Fibroblast of skin of right quadriceps (primary cell): ENCODE measurements at places on chromosomes 5 and 9.
A peak's percentile ranks its signal among the peaks of the same experiment; 100 is the strongest.

DNA sequence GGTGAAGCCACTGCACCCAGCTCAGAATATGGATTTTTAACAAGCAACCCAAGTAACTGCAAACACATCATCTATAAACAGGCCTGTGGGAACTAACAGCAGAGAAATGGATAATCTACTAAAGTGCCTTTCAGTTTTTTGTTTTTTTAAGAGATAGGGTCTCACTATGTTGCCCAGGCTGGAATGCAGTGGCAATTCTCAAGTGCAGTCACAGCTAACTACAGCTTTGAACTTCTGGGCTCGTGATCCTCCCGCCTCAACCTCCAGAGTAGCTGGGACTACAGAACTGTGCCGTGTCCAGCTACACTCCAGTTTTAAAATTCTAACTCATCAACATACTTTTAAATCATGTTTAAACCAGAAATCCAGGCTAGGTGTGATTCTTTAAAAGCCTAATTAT, 11.9 kb downstream of the TUT7 start:
- no peak for DNase-seq

- no peak for DNase-seq
Measured at GRCh38 chr5:113450929-113451328, 16.1 kb upstream of the TSSK1B start.

DNA sequence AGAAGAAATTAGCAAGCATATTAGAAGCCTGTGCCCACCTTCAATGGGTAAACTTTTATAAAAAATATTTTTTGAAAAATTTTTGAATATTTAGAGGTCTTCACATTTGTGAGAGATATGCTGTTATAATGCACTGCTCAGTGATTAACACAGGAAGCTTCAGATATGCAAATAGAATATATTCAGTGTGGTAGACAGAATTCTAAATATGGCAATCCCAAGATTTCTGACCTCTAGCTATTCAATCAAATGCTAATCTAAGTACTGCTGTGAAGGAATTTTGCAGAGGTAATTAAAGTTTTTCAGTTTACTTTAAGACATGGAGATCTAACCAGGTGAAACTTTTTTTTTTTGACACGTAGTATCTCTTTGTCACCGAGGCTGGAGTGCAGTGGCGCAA, 103.5 kb downstream of the ADAMTS19 start:
- DNase-seq, result no peak

- no peak for DNase-seq
Measured at GRCh38 chr9:36566813-36567221, 5.9 kb upstream of the MELK start.

DNA sequence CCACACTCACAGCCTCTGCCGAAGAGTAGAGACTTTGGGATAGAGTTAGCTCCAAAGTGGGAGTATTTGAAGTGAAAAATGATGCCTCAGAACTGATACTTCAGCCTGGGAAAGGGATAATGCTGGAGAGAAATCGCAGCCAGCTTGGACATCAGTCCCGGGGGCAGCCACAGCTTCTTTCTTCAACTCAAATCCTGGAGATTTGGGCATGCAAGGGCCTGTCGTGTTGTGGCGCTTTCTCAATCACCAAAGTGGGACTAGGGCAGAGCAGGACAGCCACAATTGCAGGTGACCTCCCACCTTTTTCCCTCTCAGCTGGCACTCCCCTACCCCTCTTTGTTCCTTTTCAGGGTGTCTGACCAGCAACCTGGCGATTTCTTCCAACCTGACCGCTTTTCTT, 70.4 kb downstream of the UBAP1 start:
- no peak for DNase-seq

DNA sequence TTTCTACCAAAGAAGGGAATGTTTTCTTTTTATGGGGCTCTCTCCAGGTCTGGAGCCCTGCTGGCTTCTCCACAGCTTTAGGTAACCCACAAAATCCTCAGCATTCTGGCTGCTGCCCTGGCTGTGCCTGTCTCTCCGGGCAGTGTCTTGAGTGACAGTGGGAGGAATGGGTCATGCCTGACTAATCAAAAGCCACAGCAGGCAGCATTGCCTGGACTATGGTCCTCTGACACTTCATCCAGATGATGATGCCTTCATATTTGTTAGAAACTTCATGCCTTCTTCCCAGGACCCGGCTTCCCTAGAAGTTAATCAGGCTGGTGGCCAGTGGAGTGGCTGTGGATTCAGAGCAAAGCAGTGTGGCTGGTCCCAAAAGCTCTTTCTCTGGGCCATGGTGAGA, 32.2 kb upstream of the TGFBI start:
- DNase-seq, result no peak

DNA sequence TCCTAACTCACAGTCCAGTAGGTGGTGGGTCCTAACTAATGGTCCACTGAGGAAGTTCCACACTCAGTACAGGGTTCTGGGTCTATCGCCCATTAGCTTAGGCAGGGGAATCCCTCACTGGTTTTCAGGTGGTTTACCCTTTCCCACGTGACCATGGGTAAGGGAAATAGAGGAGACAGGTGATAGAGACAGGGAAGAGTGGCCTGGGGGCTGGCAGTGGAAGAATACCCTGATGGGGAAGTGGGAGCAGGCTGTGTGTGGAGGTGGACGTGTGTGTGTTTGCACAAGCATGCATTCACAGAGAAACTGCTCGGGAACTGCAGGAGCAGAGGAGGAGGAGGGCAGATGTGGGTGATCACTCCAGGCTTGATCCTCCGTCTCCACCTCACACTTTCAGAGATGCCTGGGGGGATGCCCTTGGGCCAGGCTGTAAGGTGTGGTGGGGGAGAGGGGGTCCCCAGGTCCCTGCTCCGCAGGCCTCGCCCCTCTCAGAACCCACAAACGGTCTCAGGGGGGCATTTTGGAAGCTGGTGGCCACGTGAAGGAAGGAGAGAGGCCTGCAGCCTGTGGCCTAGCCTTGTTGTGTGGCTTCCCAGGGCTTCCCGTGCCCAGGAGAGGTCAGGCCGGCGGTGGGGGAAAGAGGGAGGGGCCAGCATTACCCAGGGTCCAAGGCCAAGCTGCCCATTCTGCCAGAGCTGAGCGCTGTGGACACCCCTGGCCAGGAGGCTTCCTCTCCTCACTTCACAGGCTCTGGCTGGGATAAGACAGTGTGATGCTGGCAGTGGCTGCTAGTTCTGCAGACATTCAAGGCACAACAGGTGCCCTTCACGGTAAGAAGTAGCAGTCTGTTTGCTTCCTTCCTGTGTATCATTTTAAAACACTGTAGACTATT, 80.0 kb downstream of the OTULIN start:
- DNase-seq, result no peak

DNA sequence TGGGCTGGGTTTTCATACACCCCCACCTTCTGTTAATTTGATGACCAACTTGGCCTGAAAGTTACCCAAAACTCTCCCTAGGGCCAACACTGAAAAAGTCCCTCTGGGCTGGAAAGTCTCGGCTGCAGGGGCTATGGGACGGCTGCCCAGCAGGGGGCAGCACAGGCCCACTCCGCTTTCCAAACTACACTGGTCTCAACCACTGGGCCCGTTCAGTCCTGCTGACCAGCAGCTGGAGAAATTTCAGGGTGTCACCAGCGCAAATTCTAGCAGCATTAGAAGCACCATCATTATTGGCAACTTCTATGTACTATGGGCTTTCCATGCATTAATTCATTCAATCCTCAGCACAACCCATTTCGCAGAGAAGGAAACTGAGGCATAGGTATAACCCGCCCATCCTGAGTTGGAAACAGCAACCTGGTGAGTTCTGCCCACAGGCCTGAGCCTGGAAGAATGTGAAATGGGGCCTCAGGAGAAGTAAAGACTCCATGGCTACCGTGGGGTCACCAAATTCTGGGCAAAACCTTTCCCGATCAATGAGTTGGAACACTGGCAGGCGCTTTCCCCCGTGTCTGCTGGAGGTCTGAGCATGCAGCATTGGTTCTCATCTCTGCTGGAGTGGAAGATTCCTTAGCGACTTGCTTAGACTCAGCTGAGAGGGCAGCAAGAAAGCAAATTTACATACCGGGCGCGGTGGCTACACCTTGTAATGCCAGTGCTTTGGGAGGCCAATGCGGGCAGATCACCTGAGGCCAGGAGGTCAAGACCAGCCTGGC, 9.7 kb downstream of the ORM2 start:
- DNase-seq, result peak; percentile 46
